ENCODE measurements at places on chromosomes 11 and 22.

- DNase-seq: no peak
These were observed 1.0 kb upstream of the MAPK12 start for GRCh38 chr22:50262460-50262911.

GRCh38 chr22:30867746-30868662 is 100.6 kb downstream of the MORC2 start:
- DNase-seq: no peak

DNA sequence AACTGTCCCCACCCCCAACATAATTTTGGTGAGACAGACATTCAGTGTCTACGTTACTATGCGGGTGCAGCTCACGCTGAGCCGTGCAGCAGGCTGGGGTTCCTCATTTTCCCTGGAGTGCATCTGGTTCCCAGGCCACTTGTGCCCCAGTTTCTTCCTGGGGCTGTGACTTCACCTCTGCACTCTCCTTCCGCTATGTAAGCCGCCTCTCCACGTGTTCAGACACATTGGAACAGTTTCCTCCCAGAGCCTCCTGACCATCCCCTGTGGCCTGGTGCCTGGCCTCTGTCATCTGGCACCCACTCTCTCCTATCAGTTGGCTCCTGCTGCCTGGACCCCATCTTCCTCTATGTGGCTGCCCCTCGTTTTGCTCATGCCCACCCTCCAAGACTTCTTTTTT is 46.2 kb upstream of the A4GALT start:
- DNase-seq: no peak

DNA sequence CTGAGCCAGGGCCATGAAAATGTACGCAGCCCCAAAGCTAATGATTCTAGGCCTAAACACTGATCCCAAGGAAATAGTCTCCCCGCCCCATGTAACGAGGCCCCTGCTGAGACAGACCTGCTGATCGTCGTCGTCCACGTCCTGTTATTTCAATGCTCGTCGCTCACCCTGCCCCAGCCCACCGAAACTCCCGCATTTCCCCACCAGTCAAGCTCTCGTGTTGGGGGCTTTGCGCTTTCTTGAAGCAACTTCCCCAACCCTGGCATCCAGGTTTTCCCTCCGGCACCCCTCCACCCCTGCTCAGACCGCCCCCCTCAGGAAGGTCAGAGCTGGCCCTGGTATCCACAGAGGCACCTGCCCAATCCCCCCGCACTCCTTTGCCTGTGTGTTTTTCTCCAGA is 58.8 kb upstream of the LINC01488 start:
- no peak for DNase-seq

DNA sequence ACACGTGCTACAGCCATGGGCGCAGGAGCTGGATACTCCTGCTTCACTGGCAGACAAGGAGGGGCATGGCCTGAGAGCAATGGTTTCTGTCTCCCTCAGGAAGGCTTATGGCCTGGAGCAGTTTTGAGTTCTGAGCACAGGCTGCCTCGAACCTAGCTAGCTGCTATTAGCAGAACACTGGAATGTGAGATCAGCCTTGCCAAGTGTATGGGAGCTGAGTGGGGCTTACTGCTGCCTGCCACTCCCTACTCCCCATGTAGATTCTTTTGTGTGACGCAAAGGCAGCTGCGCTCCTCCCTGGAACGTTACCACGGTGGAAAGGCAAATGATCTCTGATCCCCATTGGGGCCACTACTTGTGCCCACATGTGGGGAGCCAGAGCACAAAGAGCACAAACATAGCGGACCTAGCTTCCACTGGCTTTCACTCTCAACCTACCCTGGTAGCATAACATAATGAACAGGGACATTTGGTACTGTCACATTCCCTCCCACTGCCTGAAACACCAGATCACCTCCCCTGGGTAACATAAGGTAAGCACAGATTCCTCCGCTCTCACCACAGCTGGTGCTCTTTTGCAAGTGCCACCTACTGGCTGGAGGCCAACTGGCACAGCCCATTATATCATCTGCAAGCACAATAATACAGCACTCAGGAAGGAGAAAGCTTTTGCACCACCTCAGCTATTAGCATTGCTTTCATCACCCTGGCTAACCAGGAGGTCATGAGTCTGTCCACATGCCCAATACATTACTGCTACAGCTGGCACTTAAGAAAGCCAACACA is 84.6 kb upstream of the GUCY1A2 start:
- DNase-seq: no peak

DNA sequence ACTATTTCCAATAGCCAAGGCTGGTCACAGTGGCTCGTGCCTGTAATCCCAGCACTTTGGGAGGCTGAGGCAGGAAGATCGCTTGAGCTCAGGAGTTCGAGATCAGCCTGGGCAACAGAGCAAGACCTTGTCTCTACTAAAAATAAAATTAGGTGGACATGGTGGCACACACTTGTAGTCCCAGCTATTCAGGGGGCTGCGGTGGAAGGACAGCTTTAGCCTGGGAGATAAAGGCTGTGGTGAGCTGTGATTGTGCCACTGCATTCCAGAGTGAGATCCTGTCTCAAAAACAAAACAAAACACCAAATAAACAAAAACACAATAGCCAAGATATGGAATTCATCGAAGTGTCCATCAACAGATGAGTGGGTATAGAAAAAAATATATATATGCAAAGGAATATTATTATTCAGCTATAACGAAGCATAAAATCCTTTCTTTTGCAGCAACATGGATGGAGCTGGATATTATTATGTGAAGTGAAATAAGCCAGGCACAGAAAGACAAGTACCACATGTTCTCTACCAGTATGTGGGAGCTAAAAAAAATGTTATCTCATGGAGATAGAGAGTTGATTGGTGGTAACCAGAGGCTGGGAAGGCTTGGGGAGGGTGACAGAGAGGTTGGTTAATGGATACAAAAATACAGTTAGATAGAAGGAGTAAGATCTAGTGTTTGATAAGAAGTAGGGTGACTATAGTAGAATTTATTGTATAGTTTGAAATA is 22.6 kb upstream of the DLAT start:
- DNase-seq: no peak

- DNase-seq: no peak
These were observed 9.7 kb downstream of the PITPNM1 start for GRCh38 chr11:67495234-67496005.

- no peak for DNase-seq
These were observed 586 bp downstream of the LRP5 start for GRCh38 chr11:68312780-68313573.

DNA sequence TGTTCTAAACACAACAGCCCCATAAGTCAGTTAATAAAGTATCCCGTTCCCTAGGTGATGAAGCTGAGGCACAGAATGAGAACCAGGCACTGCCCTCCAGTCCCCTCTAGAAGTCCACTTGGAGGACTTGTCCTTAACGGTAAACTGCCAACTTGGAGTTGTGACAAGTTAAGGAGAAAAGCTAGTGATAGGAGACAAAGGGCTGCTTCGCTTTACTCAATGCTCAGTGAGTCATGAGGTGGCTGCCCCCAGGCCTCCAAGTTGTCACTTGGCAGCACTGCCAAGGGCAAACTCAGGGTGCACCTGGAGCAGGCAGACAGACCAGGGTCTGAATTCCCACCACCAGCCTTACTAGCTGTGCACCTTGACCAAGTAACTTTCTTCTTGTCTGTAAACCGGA is 13.5 kb downstream of the SLC43A1 start:
- no peak for DNase-seq

GRCh38 chr11:114172871-114173444 is 113.4 kb downstream of the ZBTB16 start:
- no peak for DNase-seq

DNA sequence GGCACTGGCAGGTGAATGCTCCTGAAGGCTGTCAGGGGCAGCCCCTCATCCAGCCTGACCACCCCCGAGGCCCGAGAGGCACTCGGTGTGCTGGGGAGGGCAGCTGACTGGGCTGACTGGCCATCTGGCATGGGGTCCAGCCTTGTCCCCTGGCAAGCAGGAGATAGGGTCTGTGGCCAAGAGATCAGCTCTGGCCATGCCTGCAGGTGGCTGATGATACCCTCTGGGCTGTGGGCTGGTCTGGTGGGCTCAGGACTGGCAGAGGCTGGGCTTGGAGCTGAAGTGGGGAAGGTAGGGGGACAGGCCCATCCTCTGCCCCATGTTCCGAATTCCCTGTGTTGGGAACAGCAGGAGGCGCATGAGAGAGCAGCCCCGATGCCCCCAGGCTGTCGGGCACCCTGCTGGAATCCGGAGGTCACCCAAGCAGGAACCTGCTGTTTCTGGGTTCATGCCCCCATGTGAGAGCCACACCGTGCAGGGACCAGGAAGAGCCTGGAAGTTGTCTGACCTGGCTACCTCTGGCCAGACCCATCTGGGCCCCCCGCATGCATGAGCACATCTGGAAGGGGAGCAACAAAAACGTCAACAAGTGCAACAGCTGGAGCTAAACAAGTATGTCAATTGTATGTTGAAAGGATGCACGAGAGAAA is 527.0 kb downstream of the TBC1D22A start:
- no peak for DNase-seq

- no peak for DNase-seq
These were observed 6.2 kb upstream of the FIBIN start for GRCh38 chr11:26987731-26988130.

- DNase-seq: peak; percentile 61
These were observed 7.4 kb downstream of the ATL3 start for GRCh38 chr11:63663809-63664208.

DNA sequence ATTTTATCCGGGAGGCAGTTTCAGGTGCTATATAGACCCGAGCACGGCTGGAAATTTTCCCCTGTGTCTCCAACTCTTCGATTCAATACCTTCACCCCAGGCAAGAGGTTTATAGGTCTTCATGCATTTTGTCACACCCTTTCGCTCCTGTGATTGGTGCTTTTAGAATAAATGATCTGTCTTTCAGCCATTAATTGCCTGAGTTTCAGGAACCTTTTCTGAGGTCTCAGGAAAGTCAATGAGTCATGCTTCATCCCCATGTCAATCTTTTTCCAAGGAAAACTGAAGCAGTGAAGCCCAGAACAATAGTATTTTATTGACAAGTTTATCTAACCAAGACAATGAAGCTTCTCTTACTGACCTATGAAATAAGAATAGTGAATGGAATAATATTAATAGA is 29.9 kb downstream of the FAM181B start:
- DNase-seq: no peak

DNA sequence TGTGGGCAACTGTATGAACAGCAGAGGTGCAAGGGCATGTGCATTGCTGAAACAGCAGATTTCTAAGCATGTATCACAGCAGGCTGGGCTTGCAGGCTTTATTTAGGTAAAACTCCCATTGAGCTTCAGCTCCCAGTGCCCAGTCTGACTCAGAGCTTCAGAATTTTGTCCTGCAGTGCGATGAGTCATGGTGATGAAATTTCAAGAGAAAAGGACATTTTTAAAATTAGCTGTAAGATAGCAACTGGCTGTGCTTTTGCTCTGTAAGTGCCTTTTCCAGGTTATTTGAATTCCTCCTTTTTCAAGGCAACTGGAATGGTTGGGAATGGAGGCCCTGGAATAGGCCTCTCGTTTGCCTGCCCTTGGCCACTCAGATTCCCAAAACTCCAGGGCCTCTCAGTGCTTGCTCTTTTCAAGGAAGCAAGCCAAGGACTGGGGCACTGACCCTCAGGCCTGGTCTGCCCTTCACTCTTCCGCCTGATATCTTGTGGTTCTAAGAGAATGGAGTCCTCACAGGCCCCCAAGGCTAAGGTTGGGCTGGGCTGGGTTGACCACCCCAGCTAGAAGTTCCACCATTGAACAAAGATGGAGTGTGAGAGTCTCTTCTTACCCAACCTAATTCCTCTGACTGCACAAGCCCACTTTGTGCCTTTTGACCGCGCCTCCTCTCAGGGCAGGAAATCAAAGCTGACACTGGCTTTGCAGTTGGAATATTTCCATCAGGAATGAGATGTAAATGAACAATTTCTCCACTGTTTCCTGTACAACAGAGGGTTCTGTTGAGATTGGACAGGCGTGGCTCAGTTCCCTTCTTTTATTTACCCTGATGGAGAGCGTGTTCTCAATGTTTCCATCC is 59.5 kb upstream of the PRSS23 start:
- DNase-seq: peak; percentile 99

- no peak for DNase-seq
These were observed 87.1 kb upstream of the RAG2 start for GRCh38 chr11:36684840-36685801.

DNA sequence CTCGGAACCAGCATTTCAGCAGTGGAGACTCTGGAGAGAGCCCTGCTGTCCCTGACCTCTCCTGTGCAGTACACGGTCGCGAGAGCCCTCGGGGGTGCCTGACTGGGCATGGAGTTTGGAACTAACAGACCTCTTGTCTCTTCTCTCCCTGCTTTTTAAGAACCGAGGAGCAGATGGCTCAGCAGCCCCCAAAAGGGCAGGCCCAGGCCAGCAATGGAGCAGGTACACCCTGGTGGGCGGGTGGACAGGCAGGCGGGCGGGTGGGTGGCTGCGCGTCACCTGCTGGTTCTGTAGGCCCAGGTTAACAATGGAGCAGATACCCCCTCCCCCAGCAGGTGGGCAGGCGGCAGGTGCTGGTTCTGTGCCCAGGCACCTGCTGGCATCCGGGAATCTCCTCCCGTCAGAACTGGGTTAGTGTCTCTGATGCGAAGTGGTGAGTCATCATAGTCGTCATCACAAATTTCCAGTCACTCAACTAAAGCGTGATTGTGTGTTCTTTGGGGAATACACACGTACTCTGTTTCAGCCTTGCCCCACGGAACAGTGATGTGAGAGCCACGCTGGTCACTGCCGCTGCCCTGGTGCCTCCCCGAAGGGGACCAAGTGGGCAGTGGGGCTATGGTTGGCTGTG is 41.1 kb downstream of the GRAMD4 start:
- DNase-seq: no peak

DNA sequence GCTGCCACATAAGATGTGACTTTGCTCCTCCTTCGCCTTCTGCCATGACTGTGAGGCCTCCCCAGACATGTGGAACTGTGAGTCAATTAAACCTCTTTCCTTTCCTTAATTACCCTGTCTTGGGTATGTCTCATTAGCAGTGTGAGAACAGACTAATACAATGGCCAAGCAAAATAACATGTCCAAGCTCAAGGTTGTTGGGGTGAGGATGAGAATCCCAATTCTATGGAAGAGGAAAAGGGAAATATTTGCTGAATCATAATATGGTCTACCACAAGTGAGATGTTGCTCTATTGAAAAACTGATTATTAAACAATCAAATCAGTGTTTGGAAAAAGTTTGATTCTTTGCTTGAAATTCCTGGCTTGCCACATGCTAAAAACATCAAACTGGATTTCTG is 48.7 kb upstream of the LRRC4C start:
- no peak for DNase-seq

DNA sequence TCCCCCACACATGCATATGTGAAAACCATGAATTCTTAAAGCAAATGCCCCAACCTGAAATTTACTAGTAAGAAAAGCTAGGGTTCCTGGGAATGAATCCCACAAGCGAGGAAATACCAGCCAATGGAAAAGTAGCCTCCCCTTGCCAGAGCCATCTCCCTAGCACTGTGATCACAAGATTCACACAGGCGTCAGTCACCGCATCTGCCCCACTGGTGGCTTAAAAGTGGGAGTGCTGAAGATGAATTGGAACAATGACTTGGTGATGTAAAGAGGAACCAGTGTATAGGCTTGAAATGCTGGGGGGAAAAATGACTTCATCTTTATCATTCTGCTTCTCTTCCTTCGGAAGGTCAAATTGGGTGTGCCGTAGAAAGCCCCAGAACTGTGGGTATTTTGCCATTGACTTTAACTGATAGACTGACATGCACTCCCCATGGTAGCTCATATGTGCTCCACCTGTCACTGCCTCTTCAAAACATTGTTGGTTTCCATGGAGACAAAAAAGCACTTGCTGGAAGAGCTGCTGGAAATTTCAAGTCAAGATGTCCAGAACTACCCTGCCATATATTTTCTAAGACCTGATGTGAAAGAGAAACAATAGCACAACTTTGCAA is 19.2 kb upstream of the ASPHD2 start:
- no peak for DNase-seq

- DNase-seq: peak; percentile 58
These were observed 6.8 kb downstream of the NAA40 start for GRCh38 chr11:63945477-63946163.

- no peak for DNase-seq
These were observed 24.6 kb upstream of the FAT3 start for GRCh38 chr11:92199991-92200390.
